ENCODE measurements at places on chromosomes 4 and X.

GRCh38 chr4:88523325-88524129, at the start of gene PYURF:
PYURF (minus strand) TSS chr4:88523776; CDS start chr4:88523700, 76 bp downstream.
- peak; percentile 46 for DNase-seq

DNA sequence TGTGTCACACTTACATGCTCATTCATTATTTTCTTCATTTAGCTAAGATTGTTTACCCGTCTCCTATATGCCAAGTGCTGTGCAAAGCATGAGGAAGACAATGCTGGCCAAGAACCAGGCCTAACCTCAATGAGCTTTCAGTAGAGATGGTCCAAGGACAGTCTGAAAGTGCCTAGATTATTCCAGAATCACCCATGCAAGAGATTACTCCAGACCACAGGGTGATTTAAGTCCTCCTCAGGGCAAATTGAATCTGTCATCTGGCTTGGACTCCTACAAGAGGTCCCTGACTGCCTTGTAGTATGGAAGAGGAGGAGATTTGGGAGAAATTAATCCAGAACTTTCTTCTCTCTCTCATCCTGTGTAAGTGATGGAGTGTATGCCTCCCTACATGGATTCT, 99.4 kb upstream of the NDP start:
- DNase-seq, result no peak

DNA sequence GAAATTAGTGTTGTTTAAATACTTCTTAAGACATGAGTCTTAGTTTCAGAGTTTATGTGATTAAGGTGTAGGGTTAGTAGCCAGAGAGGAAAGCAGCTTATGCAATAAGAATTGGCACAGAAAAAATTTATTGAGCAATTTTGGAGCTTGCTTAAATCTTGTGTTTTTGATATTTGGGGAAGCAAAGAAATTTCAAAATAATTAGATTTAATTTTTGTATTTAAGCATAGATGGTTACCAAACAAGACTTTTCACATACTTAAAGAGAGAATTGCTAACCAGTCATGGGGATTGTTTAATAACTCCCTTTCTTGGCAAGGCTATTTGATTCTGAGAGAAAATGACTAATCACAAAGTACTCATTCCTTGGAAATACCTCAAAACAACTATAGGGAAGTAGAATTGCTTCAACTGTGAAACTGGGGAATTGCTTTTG, 202.0 kb upstream of the GRID2 start:
- DNase-seq, result no peak

DNA sequence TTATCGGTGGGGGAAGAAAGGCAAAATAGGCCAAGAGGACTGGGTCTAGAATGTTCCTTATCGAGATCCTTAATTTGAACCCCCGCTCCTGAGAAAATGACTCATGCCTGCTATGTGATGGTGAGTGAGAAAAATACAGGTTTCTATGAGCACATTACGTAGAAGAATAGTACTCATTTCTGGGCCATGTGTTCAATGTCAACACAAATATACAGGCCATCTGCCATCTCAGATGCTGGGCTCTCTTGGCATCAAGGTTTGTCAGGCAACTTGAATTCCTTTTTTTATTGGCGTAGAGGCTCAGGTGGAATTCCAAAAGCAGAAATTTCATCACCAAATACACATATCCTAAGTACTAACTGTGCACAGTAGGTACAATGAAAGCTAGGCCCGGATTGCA, 81.4 kb upstream of the TRIM2 start:
- DNase-seq, result no peak

Data from stimulated activated CD8-positive, alpha-beta memory T cell treated with anti-CD3 and anti-CD28 coated beads, Interleukin-15, amount 100 ng/mL, for 1 hour (primary cell).